ELF-1 (cell line): ENCODE measurements at places on chromosomes 1 and 21.

- no peak for DNase-seq
These were observed 62.1 kb downstream of the DEGS1 start for GRCh38 chr1:224245188-224245587.

DNA sequence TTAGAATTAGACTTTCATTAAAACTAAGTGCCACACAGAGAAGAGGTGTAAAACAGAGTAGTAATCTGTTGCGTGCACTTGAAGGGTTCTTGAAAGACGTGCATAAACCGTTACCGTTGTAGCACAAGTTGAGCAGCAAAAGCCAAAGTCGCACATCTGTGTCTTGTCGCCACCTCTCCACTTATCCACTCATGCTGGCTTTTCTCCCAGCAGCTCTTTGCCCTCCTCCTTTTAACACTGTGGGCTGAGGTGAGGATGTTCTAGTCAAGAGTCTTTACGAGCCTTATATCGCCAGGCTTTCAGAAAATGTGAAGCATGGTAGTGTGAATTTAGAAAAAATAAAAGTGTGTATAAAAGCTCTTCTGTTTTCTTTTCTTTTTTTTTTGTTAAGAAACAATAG, 48.0 kb downstream of the NR5A2 start:
- DNase-seq, result peak; percentile 6

GRCh38 chr21:17711896-17712295, 99.2 kb upstream of the BTG3 start:
- DNase-seq, result no peak

DNA sequence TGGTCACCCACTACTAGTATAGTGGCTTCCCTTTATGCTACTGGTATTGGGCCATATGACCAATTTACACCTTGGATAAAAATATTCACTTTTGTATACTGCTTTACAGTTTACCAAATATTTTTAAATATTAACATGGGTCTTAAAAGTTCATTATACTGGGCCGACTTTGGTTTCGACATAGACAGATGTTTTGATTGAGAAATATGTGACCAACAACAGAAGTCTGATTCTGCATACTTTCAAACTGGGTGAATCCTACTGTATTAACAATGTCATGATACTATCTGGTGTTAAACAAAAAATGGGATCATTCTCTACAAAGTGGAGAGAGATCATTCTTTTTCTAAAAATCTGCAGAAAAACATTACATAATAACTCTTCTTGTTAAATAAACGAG, 134.8 kb downstream of the AKT3 start:
- no peak for DNase-seq

GRCh38 chr1:204216236-204216635, 2.4 kb upstream of the GOLT1A start:
- DNase-seq, result no peak

- no peak for DNase-seq
These were observed 15.8 kb upstream of the TNFRSF8 start for GRCh38 chr1:12047120-12047876.
